ENCODE measurements at places on chromosomes 11 and 22.

DNA sequence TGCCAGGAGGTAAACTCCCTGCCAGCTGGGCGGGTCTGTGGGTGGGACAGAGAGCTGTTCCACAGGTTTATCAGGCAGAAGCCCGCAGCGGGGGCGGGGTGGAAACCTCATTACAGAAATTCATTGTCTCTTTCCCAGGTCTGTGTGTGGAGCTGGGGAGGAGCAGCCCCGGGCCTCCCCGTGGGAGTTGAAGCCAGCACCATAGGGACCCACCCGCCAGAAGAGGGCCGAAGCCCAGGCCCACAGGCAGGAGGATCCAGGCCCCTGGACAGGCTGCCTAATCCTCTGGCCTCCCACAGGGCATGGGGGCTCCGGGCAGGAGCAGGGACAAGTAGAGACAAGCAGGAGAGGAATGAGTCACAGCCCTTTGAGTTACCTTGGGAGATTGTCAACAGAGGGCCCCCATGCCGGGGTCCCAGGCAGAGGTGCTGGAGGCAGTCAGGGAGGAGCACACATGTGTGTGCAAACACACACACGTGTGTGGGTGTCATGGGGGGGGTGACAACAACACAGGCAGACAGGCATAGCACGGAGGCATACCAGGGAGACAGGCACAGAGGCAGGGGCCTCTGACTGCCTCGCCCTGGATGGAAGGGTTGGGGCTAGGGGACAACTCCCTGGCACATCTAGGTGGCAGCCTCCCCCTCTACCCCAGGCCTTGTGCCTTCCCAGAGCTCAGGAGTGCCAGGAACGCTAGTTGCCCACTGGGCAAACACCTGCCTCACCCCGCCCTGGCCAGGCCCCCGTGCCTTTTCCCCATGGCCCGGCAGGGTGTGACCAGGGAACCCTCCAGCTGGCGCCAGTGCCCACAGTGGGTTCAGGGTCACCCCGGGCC lies 1.4 kb downstream of the CDC42BPG start:
- no peak for DNase-seq

DNA sequence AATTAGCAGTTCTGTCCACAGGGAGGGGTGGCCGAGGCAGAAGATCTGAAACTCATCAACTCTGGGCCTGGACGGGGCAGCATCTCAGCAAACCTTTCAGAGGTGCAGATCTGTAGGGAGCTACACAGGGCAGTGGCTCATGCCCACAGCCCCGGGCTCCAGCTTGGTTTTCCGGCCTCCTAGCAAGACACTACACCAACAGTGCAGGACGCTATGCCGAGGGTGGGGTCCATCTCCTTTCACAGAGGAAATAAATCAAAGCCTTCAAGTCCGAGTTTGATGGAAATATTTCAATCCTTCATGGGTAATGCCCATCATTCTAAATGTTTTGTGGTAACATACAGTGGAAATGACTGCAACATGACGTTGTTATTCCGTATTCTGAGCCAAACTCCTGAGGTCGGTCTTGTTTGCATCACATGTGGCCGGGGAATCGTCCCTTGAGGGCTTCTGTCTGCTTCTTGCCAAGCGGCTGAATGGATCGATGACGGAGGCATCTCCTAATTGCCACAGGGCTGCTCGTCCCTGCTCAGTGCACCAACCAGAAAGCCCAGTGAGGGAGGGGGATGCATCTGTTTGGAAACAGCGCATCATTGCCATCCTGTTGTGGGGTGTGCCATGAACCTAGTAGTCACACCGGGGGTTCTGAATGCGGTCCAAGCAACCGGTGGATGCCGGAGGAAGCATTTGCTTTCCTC lies 30.0 kb downstream of the LINC01488 start:
- DNase-seq: no peak

- DNase-seq: no peak
Observed at GRCh38 chr11:4606231-4607015, 1.6 kb downstream of the TRIM68 start.

GRCh38 chr22:42375982-42376381 lies 56.2 kb downstream of the NFAM1 start:
- no peak for DNase-seq

DNA sequence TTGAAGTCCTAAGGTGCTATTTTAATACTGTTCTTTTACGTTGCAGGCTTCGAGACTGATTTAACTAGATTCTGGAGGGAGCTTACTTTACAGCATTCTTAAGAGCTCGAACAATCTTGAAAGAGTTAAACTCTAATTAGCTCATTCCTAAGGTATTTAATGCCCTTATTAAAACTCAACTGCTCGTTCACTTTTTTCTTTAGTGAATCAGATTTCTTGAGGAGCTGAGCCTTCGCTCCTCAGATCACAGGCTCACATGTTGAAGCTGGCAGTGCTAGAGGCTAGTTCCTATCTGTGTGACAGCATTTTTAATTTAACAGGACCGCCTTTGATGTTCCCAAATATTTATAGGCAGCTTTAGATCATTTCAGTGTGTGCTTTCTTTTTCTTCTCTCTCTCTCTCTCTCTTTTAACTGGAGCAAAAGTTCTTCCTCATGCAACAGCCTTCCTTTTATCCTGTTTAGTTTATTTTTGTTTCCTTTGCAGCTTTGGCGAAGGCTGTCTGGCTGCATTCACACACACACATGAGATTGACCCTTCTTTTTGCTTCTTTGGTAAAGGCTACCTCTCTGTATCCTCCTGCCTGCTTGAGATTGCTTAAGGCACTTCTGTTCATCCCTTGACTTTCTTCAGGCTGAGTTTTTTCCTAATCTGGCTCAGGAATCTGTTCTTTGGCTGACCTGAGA lies 21.0 kb downstream of the ZNRF3 start:
- DNase-seq: no peak

DNA sequence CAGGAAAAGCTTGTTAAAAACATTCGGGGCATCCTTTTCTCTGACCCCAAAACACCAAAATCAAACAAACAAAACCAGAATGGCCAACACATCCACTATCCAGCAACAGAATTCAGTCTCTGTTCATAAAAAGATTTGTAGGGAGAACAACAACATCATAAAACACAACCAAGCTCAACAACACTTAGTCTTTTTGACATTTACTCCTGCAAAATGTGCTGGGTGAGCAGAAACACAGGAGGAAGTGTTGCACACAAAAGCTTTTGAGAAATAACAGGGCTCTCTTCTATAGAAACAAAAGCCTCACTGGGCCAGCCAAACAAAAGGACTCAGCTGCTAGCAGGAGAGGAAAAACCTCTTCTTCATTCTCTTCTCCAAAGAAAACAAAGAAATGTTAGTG lies 736.0 kb upstream of the CCDC90B start:
- DNase-seq: no peak

- no peak for DNase-seq
Observed at GRCh38 chr11:59766542-59767224, 11.5 kb downstream of the STX3 start.

GRCh38 chr11:17814546-17814945 lies 80.0 kb downstream of the KCNC1 start:
- no peak for DNase-seq

GRCh38 chr11:824292-824880 lies 3.3 kb upstream of the CRACR2B start:
- no peak for DNase-seq

GRCh38 chr22:19289475-19290161 lies 1.9 kb downstream of the CLTCL1 start:
- DNase-seq: peak; percentile 4

DNA sequence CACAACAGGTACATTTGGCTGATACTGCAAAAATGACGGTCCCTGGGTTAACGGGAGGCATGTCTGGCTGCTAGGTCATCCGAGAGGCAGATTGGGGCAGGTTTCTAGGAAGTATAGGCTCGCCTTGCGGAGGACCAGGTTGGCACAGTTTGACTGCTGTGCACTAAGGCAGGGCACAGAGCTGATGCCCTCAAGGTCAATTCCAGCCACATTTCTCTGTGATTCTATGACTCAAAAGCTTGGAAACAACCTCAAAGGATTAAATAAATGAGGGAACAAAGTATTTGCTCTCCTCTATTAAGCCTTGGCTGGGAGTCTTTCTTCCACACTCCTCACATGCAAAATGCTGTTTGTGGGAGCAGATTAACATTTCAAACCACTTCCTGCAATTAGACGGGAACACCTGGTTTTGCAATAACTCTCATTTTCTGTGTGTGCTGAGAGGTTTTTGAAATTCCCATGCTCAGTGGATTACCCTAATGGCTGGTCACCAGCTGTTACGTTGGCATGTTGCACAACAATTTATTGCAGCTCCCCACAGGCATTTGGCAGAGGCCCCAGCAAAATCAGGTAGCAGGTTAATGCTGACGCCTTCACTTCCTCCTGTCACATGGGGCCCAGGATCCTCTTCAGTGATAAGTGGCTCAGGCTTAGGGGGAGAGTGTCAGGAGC lies 61.0 kb upstream of the PLET1 start:
- DNase-seq: no peak

Data from activated CD4-positive, alpha-beta T cell treated with anti-CD3 and anti-CD28 coated beads for 48 hours (primary cell).